T-helper 2 cell (primary cell): ENCODE measurements at places on chromosomes 3 and 15.

DNA sequence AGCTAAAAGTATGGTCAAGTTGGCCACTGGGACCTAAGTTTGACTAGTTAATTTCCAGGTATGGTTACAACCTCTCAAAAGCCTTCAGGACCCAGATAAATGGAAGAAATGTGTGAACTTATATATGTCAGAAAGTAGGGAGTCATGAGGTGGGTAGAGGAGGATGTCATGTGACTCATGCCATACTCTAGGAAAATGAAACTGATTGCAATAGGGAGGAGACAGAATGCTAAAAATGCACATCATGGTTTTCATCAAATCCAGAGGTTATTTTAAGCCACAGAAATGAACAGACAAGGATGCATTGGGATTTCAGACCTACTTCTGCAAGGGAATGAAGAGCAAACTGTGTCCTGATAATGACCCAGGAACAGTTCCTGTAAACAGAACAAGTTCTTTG lies 310.0 kb downstream of the EDEM1 start:
- no peak for DNase-seq

DNA sequence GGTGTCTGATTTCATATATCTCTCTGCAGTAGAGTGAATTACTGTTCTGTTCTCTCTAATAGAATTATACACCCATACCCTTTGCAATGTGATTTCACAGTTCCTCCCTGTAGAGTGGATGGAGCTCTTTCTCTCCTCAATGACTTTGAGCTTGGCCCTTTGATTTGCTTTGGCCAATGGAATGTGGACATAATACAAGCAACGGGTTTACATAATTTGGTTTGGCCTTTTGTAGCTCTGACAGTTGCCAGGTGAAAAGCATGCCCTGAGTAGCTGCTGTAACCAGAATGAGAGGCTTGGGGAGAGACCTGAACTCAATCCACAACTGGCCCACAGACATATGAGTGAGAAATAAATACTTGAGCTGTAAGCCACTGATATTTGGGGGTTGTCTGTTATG lies 32.1 kb downstream of the ZDHHC23 start:
- no peak for DNase-seq

GRCh38 chr3:42503957-42504333 lies 1.5 kb downstream of the VIPR1 start:
- no peak for DNase-seq

DNA sequence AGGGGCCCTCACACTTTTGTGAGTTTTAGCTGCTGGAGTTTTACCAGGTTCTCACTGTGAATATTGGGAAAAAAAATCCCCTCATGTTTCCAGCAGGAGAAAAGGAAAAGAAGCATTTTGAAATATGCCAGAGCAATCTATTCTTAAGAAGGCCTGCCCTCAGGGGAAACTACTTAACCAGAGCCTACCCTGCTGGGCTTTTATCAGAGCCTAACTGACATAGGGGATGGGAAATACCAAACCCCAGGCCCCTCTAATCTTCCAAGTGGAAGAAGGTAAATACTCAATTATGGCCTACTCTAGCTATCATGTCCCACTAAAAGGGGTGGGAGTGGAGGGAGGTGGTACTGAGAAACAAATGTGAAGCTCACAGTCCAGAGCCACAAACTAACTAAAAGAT lies 68.7 kb upstream of the NMNAT3 start:
- no peak for DNase-seq

DNA sequence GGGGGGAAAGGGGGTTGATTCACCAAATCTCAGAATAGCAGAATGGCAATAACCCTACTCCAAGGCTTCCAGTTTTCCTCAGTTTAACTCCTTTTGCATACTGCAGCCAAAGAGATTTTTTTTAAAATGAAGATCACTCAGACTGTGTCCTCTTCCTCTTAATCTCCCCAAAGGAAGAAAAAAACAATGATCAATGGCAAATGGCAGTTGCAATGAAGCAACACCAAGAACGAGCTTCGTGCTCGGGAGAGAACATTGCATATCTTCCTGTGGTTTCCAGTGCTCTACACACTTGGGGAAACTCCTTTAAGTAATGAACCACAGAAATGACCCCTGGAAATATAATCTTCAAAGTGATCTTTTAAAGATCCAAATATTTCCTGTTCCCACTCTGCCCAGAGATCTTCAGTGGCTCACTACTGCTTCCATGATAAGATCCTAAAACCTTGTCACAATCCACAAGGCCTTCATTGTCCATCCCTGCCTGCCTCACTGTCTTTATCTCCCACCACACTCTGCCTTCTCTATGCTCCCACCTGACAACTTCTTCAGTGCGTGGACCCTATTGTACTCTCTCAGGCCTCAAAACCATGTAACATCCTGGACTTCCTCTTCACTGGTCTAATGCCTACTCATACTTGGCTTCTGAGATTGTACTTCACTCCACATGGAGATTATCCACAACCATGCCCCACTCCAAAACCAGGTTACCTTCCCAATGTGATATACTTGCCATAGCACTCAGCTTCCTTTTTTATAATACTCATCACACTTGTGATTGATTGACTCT lies 394.8 kb downstream of the FHIT start:
- no peak for DNase-seq

GRCh38 chr3:138781012-138781470 lies 53.7 kb downstream of the PIK3CB start:
- peak; percentile 95 for DNase-seq

DNA sequence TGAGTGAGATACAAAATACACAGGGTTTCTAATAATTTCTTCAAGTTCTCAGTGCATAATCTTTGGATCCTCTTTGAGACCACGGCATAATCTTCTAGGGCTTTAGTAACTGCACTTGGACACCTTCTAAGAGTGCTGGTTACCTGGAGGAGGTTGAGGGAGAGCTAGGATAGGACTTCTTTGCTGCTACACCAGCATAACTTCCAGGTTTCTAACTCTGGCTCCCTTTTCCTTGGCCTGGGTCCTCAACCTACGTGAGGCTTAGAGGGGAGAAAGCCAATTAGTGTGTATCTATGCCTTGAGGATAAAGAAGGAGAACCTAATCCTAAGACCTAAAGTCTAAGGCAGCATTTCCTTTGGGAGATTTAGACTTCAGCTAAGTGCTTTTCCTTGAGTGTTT lies 184.8 kb downstream of the LSAMP start:
- no peak for DNase-seq

- DNase-seq, result no peak
Observed at GRCh38 chr15:29568840-29569532, 253.3 kb downstream of the TJP1 start.

- DNase-seq, result no peak
Observed at GRCh38 chr15:63726491-63726890, 107.3 kb downstream of the HERC1 start.

GRCh38 chr3:52532517-52532837 lies 1.2 kb downstream of the NT5DC2 start:
- DNase-seq, result no peak

DNA sequence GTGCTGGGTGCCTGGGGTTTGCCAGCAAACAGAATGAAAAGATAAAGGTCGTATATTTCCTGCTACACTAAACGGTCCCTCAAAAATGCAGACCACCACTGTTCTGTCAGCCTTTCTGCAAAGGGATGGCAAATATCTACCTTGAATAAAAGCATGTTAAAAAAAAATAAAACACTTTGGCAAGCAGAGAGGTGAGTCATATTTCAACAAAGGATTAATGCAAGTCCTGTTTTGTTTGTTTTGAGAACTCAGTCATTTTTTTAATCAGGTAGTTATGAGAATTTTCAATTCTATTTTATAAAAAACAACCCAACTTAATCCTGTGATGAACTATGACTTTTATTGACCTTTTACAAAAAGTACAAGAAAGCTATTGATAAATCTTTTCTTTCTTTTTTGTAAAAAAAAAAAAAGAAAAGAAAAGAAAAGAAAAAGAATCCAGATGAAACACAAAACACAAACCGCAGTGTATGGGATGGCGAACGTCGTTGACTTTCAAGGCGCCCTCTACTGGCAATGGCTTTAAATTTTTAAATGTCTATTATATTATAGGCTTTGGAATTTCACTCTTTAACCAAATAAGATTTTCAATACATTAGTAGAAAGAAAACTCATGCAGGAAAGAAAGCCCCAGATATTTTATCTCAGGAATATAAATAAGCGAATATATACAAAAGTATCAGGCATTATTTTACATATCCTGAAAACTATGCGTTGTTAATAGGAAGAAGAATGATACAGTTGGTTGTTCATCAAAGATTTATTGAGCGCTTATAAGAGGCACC lies 87.8 kb downstream of the NCEH1 start:
- peak; percentile 50 for DNase-seq

GRCh38 chr3:133932009-133932408 lies 36.3 kb upstream of the RAB6B start:
- DNase-seq, result no peak

DNA sequence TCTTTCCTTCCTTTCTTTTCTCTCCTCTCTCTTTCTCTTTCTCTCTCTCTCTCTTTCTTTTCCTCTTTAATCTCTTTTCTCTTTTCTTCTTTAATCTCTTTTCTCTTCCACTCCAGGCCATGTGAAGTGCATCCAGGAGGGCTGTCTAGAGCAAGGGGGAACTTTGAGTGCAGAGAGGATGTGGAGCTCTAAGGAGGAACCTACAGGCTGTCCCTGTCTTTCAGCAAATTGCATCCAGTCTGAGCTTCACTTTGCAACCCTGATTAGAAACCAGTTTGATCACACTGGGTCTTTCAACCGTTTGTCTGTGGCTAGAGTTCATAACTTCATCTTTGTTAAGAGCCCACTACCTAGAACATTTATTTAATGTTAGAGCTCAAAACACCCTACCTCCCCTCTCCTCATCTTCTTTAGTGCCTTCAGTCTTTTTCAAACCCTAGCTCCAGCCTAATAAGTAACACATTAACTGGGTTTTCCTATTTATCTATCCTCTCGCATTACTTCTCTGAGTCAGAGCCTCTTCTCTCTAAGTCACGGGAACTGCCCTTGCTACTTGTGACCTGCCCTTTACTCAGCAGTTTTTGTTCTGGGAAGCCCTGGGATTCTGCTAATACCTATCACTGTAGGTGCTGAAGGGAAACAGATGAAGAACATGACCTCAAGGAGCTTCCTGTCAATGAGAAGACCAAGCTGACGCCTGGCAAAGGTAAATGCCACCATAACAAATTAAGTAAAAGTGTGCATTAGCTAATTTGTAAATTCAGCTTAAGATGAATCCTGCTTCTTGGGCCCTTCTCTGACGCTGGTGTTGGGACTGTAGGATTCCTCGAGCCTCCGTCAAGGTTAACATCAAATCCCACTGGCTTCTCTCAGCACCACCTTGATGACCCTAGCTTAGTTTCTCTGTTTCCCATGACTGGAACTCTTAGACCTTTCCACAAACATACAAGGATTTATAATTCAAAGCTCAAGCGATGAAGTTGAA lies at the start of gene GCNT3:
Gene GCNT3 (plus strand): TSS at position 508 of the 985 bp plus-strand sequence. CDS start 6,456 bp downstream, outside the sequence.
- DNase-seq, result no peak

GRCh38 chr3:122366379-122366749 lies 16.7 kb downstream of the MIX23 start:
- no peak for DNase-seq

- DNase-seq, result no peak
Observed at GRCh38 chr3:2652386-2652785, 457.8 kb downstream of the IL5RA start.

DNA sequence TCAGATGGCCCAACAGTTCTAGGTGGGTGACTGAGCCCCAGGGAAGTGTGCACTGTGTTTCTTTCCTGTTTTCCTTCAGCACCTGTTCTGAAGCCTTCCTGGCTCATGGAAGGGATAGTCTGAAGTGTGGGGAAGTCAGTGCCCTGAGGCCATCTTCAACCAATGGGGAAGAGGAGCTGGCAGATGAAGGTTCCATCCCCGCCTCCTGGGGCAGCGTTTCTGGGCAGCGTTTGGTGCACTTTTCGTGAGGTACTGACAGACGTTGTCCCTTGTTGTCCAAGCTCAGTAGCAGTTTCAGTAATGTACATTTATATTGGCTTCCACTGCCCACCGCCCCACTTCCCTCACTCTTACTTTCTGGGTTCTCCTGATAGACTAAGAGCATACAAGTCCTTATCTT lies 42.6 kb upstream of the SLC25A26 start:
- DNase-seq, result no peak

DNA sequence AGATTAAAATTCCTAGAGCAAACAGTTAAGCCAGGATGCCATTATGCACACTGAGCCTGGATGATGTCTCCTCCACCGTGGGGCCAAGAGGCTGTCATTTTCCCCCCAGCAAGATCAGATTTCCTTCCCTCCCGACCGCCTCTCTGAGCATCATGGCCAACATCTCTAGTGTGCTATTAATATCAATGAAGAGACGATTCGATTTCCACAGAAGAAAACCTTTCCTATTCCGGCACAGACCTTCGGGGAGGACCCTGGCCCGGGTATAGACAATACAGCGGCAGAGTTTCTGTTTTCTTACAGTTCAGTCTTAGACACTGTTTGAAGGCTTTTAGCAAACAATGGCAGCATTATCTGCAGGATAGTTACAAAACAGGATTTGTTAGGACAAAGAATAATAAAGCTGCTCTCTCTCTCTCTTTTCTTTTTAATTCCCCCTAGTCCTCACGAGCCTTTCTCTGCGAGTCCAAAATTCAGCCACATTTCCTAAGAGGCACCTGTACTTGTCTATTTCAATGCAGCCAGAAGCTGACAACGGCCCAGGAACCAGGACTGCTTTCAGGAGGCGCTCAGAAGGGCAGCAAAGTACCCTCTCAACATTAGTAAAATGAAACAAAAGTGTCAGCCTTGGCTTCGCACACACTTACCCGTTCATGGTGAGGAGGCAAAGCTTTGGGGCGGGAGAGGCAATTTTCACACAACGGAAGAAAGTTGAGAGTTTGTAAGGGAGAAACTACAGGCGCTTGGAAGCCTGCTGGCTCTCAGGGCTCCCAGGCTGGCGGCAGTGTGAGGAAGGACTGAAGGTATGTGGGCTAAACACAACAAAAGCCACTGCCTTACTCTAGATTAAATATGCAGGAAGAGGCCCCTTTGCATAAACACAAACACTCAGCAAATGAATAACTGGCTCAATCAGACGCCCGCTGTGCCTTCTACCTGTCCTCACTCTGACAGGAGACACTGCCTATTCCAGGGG lies 278.0 kb downstream of the FOXP1 start:
- DNase-seq, result no peak
